ENCODE measurements at places on chromosomes 4 and X. TPM values are rescaled to one million over a fixed set of nuclear protein-coding genes. Genes with fewer than 3 reads are reported as not detected.

The RFC1 gene
- total RNA-seq, result 55.0 TPM

The SPATA18 gene
- 10.1 TPM for total RNA-seq

The MOSPD2 gene
- total RNA-seq, result 38.0 TPM

The ASMTL gene
- 11.9 TPM for total RNA-seq

The PAGE5 gene
- not detected for total RNA-seq

The TMEM31 gene
- not detected for total RNA-seq

The CXCL1 gene
- 4.5 TPM for total RNA-seq

The NKX3-2 gene
- total RNA-seq, result 0.06 TPM

The SSX2 gene
- total RNA-seq, result not detected

Measured in aortic smooth muscle cell (primary cell).